GM19239 (cell line): ENCODE measurements at places on chromosomes 7 and 10.

GRCh38 chr7:11327633-11328032, 354.0 kb downstream of the PHF14 start:
- no peak for DNase-seq

DNA sequence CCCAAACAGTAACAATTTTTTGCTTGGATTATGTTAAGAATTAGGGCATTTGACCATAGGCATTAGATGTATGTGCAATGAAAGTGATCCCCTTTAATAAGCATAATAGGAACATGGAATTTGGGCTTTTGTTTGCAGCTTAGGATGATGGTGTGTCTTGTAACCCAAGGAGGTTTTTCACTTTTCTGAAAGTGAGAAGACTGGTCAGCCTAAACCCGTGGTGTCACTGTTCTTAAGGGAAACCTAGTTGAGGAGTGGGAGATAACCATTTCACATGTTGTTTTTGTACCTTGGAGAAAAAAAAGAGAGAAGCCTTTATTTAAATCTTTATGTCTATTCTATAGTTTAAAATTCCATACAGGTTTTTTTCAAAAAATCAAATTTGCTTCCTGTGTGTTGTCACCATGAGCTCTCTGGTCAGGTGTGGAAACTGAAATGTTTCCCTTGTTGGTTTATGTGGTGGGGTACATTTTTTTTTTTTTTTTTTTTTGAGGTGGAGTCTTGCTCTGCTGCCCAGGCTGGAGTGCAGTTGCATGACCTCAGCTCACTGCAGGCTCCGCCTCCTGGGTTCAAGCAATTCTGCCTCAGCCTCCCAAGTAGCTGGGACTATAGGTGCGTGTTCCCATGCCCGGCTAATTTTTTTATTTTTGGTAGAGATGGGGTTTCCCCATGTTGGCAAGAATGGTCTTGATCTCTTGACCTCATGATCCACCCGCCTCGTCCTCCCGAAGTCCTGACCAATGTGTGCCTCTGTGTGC, 7.7 kb downstream of the CCM2 start:
- DNase-seq = no peak

DNA sequence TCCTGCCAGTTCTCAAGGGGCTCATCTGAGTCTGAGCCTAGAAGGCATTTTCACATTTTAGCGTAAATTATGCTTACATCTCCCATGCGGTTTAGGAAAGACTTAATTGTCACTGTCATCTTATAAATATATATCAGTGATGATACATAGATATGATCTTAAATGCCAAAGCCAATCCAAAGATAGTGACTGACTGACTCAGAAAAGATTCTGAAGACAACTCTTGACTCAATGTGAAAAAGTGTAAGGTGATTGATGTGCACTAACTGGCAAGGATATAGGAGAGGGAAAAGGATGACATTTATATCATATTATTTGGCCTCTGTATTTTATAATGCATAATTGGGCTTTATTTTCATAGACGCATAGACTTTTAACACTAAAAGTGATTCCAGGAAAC, 84.9 kb upstream of the LRRN3 start:
- DNase-seq = no peak

DNA sequence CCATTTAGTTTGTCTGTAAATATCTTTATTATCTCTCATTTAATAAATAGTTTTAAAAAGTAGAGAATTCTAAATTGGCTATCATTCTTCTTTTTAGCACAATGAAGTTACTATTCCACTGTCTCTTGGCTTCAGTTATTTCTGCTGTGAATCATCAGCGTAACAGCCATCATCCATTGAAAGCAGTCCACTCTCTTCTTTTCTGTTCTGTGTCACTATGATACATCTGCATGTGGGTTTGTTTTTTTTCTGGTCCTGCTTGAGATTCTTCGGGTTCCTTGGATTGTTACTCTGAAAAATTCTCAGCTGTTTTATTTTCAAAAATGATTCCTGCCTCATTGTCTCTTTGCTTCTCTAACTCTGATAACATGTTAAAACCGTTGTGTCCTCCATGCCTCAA, 52.5 kb downstream of the CSGALNACT2 start:
- no peak for DNase-seq

DNA sequence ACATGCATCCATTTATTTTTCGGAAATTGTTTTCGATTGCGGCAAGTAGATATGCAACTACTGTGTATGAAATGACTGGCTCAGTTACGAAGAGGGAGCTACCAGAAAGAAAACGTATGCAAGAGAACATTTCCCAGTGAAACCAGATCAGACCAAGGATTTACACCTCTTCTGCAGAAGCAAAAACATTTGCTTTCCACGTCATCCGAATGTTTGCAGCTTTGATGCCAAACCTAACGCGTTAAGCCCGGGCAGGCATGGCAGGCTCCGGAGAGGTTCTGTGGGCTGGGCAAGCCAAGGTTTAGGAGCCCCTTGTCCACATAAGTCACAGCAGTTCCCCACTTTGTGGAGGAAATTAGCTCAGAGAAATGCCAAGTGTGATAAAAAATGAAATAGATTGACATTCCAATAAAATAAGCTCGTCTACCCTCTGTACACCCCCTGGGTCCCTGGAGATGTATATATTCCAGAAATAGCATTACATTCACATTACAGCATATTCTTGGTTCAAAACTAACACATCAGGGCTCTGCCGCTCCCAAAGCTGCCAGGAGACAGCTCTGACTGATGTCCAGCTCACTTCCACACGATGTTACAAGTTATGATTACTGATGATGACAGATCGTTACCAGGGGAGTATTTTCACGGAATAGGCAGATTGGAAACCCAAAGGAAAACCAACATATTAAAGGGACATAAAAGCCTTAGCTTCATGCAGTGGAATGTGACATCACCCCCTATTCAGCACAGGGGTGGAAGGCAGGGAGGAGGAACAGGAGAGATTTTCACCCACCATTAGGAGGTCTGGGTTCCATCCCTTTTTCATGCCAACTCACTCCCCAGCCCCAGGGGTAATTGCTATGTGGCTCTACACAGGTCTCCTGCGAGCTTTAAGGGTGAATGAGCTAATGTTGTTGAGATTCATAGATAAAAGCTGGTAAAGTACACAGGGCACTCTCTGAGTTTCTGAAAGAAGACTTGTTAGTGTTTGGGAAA, 81.5 kb downstream of the LYZL1 start:
- no peak for DNase-seq
